ENCODE measurements at places on chromosomes 6 and 20. TPM values are rescaled to one million over a fixed set of nuclear protein-coding genes. Genes with fewer than 3 reads are reported as not detected.

The ANKRD60 gene
- not detected for total RNA-seq

The PRICKLE4 gene
- total RNA-seq = 2.2 TPM

The SLC35B2 gene
- 15.7 TPM for total RNA-seq

The PARD6B gene
- 6.5 TPM for total RNA-seq

The PAK5 gene
- 0.52 TPM for total RNA-seq

The SIRPB2 gene
- total RNA-seq = 1.0 TPM

The ZNF391 gene
- total RNA-seq = 1.4 TPM

The THBS2 gene
- total RNA-seq = 50.0 TPM

The PHIP gene
- total RNA-seq = 12.4 TPM

The HLA-DQA1 gene
- 3.9 TPM for total RNA-seq

The POU3F2 gene
- not detected for total RNA-seq

The HLA-DPB1 gene
- 10.5 TPM for total RNA-seq

The CASS4 gene
- 0.28 TPM for total RNA-seq

DNA sequence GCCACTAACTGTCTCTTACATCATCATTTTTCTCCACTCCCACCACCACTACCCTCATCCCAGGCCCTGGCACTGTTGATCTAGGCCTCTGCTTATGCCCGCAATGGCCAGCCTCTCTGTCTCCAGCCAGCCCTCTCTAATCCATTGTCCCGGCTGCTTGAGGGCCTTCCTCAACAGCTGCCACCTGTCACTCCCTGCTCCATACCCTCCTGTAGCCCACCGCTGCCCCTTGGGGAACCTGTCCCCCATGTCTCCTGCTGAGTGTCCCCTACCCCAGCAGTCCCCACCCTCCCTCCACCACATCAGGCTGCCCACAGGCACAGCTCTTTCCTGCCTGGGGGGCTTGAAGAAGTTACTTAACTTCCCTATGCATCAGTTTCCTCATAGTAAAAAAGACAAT lies 13.4 kb downstream of the TEAD3 start:
- ATAC-seq = no peak

GRCh38 chr6:53418288-53418687 lies 69.5 kb upstream of the ELOVL5 start:
- ATAC-seq = no peak

GRCh38 chr6:31403283-31404060 lies at the start of gene MICA:
Gene MICA (plus strand): TSS chr6:31403595. CDS start chr6:31403633, 38 bp downstream.
- ATAC-seq = peak; percentile 86

GRCh38 chr20:855466-856360 lies 22.2 kb downstream of the FAM110A start:
- ATAC-seq = peak; percentile 33

DNA sequence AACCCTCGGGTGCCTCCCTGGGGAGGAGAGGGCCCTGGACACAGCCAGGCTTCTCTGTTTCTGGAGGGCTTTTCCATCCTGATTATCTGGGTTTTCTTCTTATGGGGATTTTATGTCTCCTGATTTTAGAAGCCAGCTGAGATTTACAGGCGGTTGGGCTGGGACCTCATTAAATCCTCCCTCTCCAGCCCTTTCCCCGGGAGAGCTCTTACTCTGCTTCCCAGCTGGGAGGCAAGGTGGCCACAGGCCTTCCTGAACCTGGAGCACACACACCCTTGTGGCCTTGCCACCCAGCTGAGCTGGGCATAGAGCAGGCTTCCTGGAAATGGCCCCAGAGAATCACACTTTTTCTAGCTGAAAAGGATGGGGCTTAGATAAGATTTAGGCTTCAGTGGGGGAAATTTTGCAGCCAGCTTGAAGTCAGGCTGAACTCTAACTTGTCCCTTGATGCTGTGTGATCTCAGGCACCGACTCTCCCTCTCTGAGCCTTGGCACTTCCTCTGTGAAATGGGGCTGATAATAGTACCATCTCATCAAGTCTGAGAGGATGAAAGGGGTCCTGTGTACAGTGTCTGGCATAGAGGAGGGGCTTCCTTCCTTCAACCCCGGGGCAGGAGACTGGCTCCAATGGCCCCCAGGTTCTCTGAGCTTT lies 16.6 kb downstream of the VSTM2L start:
- ATAC-seq = no peak

DNA sequence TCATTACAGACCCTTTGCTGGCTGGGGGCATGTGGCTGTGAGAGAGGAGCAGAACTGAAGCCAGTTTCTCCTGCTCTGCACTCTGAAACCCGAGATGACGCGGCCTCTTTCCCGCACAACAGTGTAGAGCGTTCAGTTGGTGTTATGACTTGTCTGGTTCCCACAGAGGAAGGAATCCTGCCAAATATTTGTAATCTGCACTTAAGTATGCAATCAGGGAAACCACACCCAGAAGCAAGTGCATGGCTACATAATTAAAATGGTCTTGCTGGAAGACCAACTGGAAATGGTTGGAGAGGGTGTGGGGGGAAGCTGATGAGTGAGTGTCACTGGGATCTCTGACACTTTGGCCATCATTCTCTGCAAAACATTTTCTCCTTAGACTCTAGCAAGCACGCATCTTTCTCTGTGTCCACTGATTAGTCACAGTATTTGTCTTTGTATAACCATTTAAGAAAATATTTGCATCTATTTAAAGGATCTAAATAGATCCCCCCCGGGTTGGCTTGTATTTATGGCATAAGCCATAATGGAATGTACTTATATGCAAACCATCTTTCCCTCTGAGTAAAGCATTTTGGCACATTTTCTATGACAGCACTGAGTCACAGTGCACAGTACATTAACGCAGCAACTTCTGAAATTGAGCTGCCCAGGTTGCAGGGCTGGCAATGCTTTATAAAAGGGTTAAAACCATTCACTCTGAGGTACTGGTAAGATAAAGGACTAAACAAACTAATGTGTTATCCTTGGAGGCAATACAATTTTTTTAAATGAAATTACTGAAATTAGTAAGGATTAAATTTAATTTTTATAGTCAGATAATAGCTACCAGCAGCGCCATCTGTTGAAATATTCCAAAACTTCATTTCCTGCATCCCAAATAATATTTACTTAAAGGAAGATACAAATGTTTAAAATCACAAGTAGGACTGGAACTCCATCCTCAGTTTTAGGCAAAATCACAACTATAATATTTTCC lies 76.7 kb downstream of the FOXC1 start:
- ATAC-seq = peak; percentile 86

DNA sequence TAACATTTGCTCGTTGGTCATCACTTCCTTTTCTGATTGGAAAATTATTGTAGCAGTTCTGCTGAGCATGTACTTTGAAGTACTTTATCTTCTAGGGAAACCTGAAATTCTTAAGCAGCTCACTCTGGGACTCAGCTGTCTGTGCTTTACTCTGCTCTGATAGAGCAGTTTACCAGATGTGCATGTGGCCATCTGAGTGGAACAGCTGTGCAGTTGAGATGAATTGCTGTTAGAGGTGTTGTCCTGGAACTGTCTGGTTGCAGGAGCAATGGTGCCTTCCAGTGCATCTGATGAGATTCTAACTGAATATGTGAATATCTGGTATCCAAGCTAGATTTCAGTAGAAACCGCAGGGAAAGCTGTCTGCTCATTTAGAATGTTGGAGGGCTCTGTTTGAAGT lies 27.2 kb downstream of the PANK2 start:
- no peak for ATAC-seq

DNA sequence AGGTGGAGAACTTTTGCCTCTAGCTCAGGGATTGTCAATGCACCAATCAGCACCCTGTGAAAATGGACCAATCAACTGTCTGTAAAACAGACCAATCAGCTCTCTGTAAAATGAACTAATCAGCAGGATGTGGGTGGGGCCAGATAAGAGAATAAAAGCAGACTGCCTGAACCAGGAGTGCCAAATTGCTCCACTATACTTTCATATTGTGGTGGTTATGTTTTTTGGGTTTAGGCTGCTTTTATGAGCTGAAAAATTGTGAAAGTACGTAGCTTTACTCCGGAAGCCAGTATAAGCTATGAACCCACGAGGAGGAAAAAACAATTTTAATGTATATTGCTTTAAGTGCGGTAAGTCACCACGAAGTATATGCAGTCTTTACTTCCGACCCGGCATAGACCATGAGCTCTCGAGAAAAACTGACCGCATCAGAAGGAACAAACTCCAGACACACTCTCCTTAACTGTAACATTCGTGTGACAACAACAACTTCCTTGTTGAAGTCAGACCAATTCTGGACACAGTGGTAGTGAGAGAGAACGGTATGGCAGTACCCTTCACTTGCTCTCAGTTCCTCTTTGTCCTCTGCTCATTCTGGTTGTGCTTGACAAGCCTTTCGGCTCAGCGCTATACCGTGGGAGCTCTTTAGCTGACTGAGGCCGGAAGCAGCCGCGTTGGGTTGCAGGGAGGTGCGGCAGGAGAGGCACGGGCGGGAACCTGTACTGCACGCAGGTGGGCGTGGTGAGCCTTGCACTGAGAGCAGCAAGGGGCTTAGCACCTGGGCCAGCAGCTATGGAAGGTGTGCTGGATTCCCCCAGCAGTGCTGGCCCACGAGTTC lies 81.9 kb upstream of the E2F3 start:
- peak; percentile 79 for ATAC-seq

DNA sequence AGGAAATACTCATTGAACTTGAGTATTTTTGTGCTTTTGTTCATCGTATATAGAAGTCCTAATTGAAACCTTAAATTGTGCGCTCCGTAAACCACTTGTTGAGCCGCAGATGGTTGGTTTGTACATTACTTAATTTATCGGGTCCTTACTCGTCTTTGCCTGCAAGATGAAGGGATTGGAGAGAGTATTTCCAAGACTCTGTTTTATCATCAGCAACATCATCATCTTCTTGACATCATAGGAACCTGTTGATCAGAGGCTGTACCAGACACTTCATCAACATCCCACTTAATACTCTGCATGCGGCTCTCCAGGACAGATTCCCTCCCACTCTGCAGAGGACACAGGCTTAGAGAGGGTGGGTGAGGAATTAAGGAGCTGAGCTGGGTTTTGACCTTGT lies 28.6 kb downstream of the TIAM2 start:
- no peak for ATAC-seq

DNA sequence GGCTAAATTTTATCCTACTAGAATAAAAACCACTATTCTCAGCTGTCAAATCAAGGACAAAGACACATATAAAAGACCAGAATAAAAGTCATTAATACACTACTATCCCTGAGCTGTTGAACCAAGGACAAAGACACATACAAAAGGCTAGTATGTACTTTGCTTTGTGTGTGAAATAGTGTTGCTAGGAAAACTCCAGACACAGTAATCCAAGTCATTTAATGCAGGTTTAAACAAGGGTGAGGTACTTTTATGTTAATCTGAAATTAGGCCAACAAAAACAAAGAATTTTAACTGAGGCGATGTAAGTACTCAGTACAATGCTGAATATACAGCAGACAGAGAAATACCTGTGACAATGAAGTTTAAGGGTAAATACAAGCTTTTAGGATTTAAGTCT lies 18.9 kb downstream of the GCLC start:
- peak; percentile 35 for ATAC-seq

GRCh38 chr6:2522521-2522920 lies 228.2 kb downstream of the MYLK4 start:
- ATAC-seq = peak; percentile 62

GRCh38 chr6:73728548-73729205 lies 32.7 kb downstream of the CD109 start:
- ATAC-seq = no peak

DNA sequence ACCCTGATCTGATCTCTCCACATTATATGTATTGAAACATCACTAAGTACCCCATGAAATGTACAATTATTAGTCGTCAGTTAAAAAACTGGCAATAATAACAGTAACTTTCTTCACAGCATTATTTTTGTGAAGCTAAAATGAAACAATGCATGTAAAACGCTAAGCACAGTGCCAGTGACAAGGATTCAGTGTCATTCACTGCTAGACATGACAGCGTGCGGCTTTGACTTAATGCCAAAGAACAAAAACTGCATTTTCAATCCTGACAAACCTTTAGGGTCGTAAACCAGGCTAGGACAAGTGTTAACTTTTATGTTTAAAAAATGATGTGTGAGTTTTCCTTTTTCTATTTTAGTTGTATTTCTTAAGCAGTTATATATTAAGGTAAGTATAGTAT lies 8.8 kb upstream of the OPN5 start:
- no peak for ATAC-seq

DNA sequence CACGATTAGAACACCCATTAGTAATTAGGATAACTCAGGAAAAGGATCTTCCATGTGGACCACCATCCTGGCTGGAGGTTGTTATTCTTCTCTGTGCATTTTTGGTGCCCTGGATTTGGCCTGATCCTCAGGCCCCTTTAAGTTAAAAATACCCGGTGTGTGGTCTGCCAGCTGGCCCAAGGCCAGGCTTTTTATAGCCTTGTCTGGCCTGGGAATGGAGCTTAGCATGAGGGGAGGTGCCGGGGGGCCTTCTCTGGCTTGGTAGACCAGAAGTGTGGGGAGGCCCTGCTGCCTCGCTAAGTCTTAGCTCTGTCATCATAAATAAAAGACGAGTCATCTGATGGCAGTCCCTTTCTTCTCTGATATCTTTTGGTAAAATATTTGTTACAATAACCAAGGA lies 71.4 kb downstream of the ARID1B start:
- no peak for ATAC-seq

DNA sequence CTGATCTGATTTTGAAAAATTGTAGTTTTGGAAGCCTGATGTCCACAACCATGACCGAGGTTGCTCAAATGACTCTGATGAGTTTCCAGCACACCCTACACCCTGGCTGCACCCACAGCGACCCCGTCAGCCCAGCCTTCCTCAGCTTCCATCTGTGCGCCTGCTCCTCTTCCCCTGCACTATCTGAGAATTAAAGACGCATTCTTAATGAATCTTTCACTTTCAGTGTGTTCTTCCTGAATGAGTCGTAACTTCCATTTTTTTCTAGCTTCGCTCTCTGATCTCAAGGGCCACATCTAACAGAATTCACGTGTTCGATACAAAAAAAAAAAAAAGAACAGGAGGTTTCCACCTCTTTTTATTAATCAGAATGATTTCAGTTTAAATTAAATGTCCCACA lies 21.3 kb upstream of the RREB1 start:
- ATAC-seq = peak; percentile 80

DNA sequence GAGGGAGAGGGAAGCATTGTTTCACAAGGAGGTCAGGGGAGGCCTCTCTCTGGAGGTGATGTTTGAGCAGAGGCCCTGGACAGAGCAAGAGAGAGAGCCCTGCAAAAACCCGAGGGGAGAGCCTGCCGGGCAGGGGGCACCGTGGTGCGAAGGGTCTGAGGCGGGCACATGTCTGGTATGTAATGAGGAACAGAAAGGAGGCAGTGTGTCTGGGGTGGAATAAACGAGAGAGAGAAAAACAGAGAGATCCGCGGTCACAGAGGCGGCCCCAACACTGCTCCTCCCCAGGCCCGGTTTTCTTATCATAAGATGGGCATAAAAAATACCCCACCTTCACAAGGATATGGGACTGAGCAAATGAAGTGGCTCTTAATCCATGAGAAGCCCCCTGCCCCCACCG lies 119.2 kb downstream of the PREX1 start:
- ATAC-seq = no peak

DNA sequence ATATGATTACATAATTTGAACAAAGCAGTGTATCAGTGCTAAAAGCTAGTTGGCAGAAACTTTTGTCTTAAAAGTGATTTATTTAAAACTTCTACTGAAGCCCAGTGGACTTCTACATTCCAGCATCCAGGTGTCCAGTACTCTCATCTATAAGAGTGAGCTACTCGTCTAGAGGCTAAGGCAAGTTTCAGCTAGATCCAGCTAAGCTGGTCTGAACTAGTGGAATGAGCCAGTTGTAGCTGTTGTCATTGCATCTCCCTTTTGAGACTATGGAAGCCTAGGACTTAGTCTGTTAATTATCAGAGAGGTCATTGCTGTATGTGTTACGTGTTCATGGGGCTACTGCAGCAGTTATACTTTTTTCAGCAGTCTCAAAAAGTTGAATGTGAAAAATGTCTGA lies 165.1 kb downstream of the ZFAND3 start:
- ATAC-seq = peak; percentile 61
